Left ventricle myocardium inferior (tissue), 1 donor: ENCODE measurements at places on chromosomes 7 and 10.
A peak's percentile ranks its signal among the peaks of the same experiment; 100 is the strongest.

DNA sequence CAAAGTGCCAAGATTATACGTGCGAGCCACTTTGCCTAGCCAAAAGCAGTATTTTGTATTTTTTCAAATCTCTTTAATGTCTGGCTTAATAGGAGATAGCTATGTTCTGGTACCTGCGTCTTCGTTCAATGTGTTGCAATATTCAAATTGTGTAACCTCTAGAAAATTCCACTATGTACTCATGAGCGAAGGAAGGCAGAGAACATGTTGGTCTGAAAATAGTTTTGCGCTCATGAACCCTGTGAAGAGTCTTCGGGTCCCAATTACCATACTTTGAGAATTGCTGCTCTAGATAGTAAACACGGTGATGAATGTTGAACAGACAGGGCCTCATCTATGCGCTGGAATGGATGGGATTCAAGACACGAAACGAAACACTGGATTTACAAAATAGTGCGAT lies 2.7 kb upstream of the SUV39H2 start:
- peaks cover 5% of the 10 kb centered on the region for H3K36me3 ChIP-seq
- H3K4me1 ChIP-seq, result peaks cover 50% of the 10 kb centered on the region
- H3K27me3 ChIP-seq, result no peaks in the 10 kb centered on the region
- no peak for DNase-seq
- H3K27ac ChIP-seq, result peak overlapping the region; percentile 98
- H3K4me3 ChIP-seq, result no peak overlapping the region

DNA sequence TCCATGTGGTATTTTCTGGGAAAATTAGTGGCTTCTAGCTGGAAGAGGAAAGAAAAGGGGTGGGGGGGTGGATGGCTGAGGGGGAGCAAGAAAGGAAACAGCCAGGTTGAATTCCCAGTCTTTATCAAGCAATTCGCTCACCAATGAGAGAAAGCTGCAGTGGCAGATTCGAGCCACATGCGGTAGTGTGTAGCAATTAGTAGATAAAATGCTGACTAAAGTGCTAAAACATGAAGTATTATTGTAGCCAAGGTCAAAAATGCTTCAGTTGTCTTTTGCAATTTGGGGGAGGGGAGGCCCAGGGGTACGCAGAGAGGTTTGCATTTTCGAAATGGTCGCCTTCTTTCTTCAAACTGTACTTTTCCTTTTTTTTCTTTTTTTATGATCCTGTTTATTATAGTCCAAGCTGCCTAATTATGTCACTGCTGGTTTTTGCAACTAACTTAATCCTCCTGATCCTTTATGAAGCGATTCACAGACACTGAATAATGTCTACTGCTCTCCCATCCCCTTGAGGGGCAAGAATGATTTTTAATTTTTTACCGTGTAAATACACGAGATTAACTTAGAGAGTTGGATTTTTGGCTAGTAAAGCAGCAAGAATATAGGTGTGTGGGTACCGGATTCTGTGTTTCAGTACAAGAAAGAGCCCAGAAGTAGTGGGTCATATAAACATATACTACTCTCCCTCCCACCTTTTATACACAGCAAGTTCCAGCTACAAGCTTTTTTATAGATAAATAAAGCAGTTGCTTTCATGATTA lies 3.6 kb upstream of the ARID5B start:
- no peaks in the 10 kb centered on the region for H3K27me3 ChIP-seq
- H3K27ac ChIP-seq, result peak overlapping the region; percentile 41
- peak overlapping the region; percentile 65 for H3K4me3 ChIP-seq
- DNase-seq, result no peak
- H3K36me3 ChIP-seq, result no peaks in the 10 kb centered on the region
- peaks cover 52% of the 10 kb centered on the region for H3K4me1 ChIP-seq

- peaks cover 15% of the 10 kb centered on the region for H3K4me1 ChIP-seq
- H3K4me3 ChIP-seq, result no peak overlapping the region
- no peak overlapping the region for H3K27ac ChIP-seq
Measured at GRCh38 chr7:104327534-104327933, 869 bp upstream of the LHFPL3 start.

DNA sequence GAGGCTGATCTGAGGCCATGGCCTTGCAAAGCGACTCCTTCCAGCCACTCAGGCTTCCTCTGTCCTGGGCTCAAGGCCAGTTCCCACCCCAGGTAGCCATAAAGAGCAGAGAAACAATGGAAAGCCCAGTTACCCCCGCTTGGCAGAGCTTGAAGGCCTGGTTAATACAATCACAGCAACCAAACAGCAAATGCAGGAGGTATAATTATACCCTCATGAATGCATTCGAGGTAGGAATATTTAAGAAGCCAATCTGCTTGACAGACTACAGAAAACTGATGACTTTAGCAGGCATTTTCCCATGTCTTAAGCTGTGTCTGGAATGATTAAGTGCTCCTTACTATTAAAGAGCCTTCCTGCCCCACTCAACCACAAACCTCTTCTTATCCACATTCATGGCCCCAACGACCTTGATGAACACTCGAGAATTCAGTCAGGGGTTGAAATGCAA lies 114.1 kb upstream of the MACROH2A2 start:
- H3K27me3 ChIP-seq, result no peaks in the 10 kb centered on the region
- no peak for DNase-seq
- no peaks in the 10 kb centered on the region for H3K36me3 ChIP-seq
- no peaks in the 10 kb centered on the region for H3K4me1 ChIP-seq
- H3K27ac ChIP-seq, result no peak overlapping the region
- H3K4me3 ChIP-seq, result no peak overlapping the region

DNA sequence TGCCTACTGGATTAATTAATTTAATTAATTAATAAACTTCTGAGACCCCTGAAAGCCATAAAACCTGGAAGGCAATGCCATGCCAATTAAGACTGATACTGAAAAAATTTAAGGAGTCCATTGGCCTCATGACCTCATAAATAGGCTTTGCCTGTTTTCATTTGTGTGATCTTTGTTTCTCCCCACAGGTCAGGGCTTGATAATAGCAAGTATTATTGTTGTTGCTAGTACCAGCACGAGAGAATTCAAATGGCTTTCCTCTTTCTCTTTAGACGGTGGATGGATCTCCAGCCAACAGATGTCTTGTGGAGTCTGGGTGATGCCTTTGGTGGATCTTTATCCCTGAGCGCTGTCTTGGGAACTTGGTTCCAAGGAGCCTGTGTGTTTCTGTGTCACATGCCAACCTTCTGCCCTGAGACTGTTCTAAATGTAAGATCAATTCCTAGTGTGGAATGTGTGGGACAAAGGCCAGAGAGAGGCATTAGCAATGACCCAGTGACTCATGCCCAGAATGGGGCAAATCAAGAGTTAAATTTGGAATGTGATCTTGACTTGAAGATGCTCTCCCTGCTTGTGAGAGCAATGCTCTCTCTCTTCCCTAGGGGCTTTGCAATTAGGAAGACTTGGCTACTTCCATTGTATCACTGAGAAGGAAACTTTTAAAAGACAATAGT lies 17.7 kb downstream of the ACSM6 start:
- no peaks in the 10 kb centered on the region for H3K4me1 ChIP-seq
- H3K27ac ChIP-seq, result no peak overlapping the region
- no peaks in the 10 kb centered on the region for H3K27me3 ChIP-seq
- no peaks in the 10 kb centered on the region for H3K36me3 ChIP-seq
- DNase-seq, result no peak
- H3K4me3 ChIP-seq, result no peak overlapping the region

DNA sequence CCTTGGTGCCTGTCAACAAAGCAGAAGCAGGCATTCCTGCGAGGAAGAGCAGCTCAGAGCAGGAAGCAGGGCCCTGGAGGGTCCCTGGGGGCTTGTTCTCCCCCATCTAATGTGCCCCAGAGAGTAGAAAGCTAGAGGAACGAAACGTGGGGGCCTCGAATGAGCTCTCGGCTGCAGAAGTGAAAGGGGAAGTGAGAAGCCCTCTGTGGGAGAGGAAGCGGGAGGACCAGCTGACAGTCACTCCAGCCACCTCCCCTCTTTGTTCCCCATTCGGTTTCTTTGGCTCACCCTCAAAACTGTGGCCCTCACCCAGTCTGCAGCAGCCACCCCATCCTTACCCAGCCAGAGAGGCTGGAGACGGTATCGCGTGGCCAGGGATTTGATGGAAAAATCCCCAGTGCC lies 25.0 kb downstream of the C10orf105 start:
- H3K36me3 ChIP-seq, result no peaks in the 10 kb centered on the region
- H3K4me1 ChIP-seq, result peaks cover 47% of the 10 kb centered on the region
- H3K27me3 ChIP-seq, result no peaks in the 10 kb centered on the region
- H3K27ac ChIP-seq, result peak overlapping the region; percentile 71
- H3K4me3 ChIP-seq, result no peak overlapping the region
- no peak for DNase-seq

DNA sequence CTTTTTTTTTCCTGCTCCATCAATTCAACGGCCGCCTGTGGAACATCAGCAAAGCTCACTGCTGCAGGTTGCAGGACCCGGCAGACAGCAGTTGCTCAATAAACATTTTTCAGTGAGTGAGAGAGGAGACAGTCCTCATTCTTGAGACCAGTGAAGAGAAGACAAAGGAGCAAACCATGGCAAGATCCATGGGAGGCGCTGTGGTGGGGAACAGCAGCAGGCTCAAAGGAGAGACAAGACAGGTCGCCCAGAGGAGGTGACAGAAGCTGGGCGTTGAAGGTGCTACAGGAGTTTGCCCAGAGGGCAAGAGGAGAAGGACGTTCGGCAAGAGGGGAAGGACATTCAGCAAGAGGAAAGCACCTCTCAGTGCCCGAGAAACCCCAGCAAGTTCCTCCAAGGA lies 74.5 kb upstream of the FGFR2 start:
- H3K36me3 ChIP-seq, result no peaks in the 10 kb centered on the region
- peaks cover 14% of the 10 kb centered on the region for H3K4me1 ChIP-seq
- no peak overlapping the region for H3K27ac ChIP-seq
- DNase-seq, result no peak
- H3K27me3 ChIP-seq, result peaks cover 18% of the 10 kb centered on the region

DNA sequence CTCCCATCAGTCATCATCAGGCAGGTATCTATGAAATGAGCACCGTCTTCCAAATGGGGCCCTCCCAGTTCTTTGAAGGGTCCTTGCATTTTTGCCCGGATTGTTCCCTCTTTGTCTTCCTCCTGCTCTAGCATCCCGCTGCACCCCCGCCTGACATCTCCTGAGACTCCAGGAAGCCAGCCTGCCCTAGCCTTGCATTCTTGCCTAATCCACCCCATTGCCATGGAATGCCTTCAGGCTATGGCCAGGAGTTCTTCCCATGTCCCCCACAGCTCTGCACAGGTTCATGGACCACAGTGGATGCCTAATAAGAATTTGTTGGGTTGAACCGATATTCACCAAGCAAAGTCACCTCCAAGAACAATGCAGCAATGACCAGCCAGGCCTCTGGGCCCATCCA lies 62.1 kb downstream of the ZMIZ1 start:
- DNase-seq, result no peak
- H3K27ac ChIP-seq, result peak overlapping the region; percentile 99
- peaks cover 9% of the 10 kb centered on the region for H3K36me3 ChIP-seq

DNA sequence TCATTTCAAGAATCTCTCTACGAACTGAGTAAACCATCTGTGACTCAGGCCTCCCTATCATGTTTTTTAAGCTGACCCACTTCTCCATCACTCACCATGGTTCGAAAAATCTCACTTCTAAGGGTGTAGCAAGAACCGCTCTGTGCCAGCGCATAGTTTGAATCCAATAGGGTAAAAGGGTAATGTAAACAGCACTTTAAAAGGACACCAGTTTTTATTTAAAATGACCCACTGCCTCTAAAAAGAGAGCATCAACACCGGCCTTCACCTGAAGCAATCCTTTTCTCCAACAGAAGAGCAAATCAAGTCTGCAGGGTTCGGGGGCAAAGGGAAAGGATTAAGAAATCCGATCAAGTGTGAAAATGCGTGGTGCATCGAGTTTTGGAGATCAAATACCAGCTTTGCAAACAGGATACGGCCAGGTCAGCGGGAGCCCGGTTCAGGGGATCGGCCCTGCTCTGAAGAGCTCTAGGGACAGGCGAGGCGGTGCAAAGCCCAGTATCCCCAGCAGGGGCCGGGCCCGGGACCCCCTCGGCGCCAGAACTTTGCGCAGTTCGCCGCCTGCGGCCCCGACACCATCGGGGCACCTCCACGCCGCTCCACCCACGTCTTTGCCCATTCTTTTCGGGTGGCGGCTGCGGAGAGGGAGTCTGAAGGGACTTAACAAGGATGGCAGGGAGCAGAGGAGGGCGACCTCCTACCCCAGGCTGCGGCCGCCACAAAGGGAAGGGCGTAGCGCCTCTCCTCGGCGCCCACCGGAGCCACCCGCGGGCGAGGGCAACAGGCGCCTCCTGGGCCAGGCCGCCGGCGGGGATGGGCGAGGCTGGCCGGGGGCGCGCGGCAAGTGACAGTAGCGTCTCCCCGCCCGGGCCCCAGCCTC lies 842 bp downstream of the NMT2 start:
- H3K4me3 ChIP-seq, result peak overlapping the region; percentile 98
- H3K27me3 ChIP-seq, result no peaks in the 10 kb centered on the region
- peak overlapping the region; percentile 97 for H3K27ac ChIP-seq
- peak; percentile 46 for DNase-seq
- H3K4me1 ChIP-seq, result peaks cover 60% of the 10 kb centered on the region
- H3K36me3 ChIP-seq, result no peaks in the 10 kb centered on the region

- H3K36me3 ChIP-seq, result peaks cover 27% of the 10 kb centered on the region
- H3K4me3 ChIP-seq, result no peak overlapping the region
- no peaks in the 10 kb centered on the region for H3K4me1 ChIP-seq
Measured at GRCh38 chr7:87363342-87363741, 17.9 kb downstream of the CROT start.

GRCh38 chr10:129956876-129957673 lies 7.0 kb downstream of the EBF3 start:
- H3K4me3 ChIP-seq, result peak overlapping the region; percentile 75
- no peaks in the 10 kb centered on the region for H3K36me3 ChIP-seq
- peak overlapping the region; percentile 93 for H3K27ac ChIP-seq

GRCh38 chr7:90857603-90858002 lies 261.5 kb downstream of the CDK14 start:
- DNase-seq, result no peak
- no peak overlapping the region for H3K27ac ChIP-seq
- no peaks in the 10 kb centered on the region for H3K36me3 ChIP-seq
- H3K27me3 ChIP-seq, result no peaks in the 10 kb centered on the region

DNA sequence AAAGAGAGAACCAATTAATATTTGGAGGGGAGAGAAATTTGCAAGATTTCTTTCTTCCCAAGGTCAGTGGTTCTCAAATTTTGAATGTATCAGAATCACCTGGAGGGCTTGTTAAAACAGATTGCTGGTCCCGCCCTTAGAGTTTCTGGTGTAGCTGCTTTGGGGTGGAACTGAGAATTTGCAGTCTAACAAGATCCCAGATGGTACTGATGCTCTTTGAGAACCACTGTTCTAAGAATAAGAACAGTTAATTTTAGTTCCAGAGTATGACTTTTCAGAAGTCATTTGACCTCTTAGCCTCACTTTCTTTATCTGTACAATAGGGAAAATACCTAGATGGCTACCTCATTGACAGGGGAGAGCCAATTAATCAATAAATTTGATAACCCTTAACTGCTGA lies 161.6 kb downstream of the PRKG1 start:
- peaks cover 60% of the 10 kb centered on the region for H3K4me1 ChIP-seq
- H3K4me3 ChIP-seq, result no peak overlapping the region
- H3K36me3 ChIP-seq, result no peaks in the 10 kb centered on the region
- DNase-seq, result no peak

DNA sequence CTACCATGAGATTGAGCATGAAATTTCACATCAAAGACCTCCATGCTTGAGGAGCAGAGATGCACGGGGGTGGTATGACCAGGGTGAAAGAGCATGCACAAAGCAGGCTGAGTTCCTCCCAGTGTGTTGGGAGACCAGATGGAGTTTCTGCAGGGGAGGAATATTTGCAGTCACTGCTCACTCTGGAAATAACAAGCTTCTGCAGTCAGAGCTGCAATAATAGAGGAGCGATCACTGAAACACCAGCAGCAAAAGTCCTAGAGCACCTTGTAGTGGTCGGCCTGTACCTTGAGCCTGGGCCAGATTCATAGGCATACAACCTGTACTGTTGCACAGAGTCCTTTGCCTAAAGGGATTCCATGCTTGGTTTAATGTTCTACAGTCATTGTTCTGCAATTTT lies 184.5 kb upstream of the SP8 start:
- H3K4me3 ChIP-seq, result no peak overlapping the region
- no peaks in the 10 kb centered on the region for H3K27me3 ChIP-seq
- H3K36me3 ChIP-seq, result no peaks in the 10 kb centered on the region
- DNase-seq, result no peak
- H3K27ac ChIP-seq, result no peak overlapping the region
- no peaks in the 10 kb centered on the region for H3K4me1 ChIP-seq
